ENCODE measurements at places on chromosomes 11 and 22. TPM values are rescaled to one million over a fixed set of nuclear protein-coding genes. Genes with fewer than 3 reads are reported as not detected.

ART1 gene
- polyA plus RNA-seq, result not detected

SEPTIN3 gene
- polyA plus RNA-seq, result not detected

SYT9 gene
- polyA plus RNA-seq, result not detected

SLC22A12 gene
- polyA plus RNA-seq, result not detected

BRSK2 gene
- not detected for polyA plus RNA-seq

KRTAP5-3 gene
- not detected for polyA plus RNA-seq

SLC16A8 gene
- polyA plus RNA-seq, result not detected

TRPM5 gene
- not detected for polyA plus RNA-seq

OSM gene
- polyA plus RNA-seq, result 1.1 TPM

PDE2A gene
- polyA plus RNA-seq, result 0.36 TPM

PANX3 gene
- polyA plus RNA-seq, result not detected

SUSD2 gene
- not detected for polyA plus RNA-seq

RAG2 gene
- polyA plus RNA-seq, result not detected

HSPB2 gene
- not detected for polyA plus RNA-seq

PLAAT4 gene
- polyA plus RNA-seq, result 44.7 TPM

ENTHD1 gene
- not detected for polyA plus RNA-seq

TRIM49 gene
- not detected for polyA plus RNA-seq

OR2D2 gene
- polyA plus RNA-seq, result not detected

All from naive B cell (primary cell).